Lower lobe of right lung (tissue), 2 donors: ENCODE measurements at places on chromosomes 2 and 18. TPM values are rescaled to one million over a fixed set of nuclear protein-coding genes. Genes with fewer than 3 reads are reported as not detected.

SPIRE1 gene
- total RNA-seq: 42.1 TPM

PIAS2 gene
- 36.6 TPM for total RNA-seq

ICOS gene
- total RNA-seq: 3.0 TPM

IGFBP5 gene
- total RNA-seq: 145 TPM

DLGAP1 gene
- total RNA-seq: 3.8 TPM

LIPG gene
- total RNA-seq: 3.7 TPM

- DNase-seq: no peak
- no peak overlapping the region for H3K4me3 ChIP-seq
- no peaks in the 10 kb centered on the region for H3K36me3 ChIP-seq
- H3K27me3 ChIP-seq: no peaks in the 10 kb centered on the region
Observed at GRCh38 chr18:9671214-9671613, 36.9 kb upstream of the RAB31 start.

DNA sequence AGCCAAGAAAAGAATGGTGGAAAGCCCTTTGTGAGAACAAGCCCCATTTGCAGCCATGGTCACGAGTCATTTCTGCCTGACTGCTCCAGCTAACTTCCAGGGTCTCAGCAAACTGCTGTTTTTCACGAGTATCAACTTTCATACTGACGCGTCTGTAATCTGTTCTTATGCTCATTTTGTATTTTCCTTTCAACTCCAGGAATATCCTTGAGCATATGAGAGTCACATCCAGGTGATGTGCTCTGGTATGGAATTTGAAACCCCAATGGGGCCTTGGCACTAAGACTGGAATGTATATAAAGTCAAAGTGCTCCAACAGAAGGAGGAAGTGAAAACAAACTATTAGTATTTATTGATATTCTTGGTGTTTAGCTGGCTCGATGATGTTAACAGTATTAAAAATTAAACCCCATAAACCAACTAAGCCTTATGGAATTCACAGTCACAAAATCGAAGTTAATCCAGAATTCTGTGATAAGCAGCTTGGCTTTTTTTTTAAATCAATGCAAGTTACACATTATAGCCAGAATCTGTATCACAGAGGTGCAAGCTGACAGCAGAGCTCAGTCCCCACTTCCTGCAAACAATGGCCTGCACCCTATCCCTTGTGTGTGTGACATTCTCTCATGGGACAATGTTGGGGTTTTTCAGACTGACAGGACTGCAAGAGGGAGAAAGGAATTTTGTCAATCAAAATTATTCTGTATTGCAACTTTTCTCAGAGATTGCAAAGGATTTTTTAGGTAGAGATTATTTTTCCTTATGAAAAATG lies 26.1 kb downstream of the SLC14A1 start:
- H3K27me3 ChIP-seq: no peaks in the 10 kb centered on the region
- no peaks in the 10 kb centered on the region for H3K36me3 ChIP-seq
- DNase-seq: no peak

DNA sequence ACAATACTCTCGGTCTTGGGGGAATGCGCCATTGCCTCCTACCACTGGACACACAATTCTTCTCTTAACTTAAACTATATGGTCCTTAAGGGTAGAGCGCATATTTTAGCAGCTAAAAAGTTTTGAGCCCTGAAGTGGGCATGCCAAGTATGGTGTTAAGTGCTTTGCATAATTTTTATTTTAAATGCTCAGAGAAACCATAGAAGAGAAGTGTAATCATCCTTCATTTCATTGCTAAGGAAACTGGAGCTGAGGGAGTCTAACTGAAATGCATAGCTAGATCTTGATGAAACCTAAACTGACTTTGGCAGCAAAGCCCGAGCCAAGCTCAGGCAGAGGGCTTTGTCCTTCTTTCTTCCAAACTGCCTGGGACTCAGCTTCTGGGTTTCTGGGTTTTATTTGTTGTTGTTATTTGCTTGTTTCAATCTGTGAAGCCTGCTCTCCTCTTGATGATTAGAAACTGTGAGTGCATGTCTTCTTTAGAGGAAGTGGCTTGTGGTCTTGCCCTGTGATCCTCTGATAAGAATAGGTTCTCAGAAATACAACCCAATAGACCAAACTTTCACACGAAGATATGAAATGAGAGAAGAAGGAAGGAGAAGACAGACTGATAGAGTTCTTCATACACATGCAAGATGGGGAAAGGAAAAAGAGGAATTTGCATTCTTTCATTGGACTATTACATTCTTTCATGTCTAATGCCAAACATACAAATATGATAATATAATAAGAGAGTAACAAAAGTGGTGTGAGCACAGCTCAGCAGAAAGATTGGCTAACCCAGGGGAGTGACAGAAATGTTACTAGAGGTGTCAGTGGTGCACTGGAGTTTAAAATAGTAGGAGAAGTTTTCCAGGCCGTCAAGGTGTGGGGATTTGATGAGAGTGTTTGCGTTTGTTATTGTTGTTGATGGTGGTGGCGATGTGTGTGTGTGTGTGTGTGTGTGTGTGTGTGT lies 7.5 kb upstream of the RNF144A start:
- H3K27me3 ChIP-seq: no peaks in the 10 kb centered on the region
- H3K36me3 ChIP-seq: no peaks in the 10 kb centered on the region
- H3K4me3 ChIP-seq: no peak overlapping the region
- no peak for DNase-seq
- H3K4me1 ChIP-seq: peaks cover 7% of the 10 kb centered on the region
- no peak overlapping the region for H3K27ac ChIP-seq

GRCh38 chr2:103667335-103667884 lies 905.6 kb downstream of the TMEM182 start:
- no peaks in the 10 kb centered on the region for H3K36me3 ChIP-seq
- no peak overlapping the region for H3K4me3 ChIP-seq
- DNase-seq: no peak
- H3K4me1 ChIP-seq: no peaks in the 10 kb centered on the region
- no peak overlapping the region for H3K27ac ChIP-seq

GRCh38 chr2:172623249-172623965 lies 67.5 kb downstream of the PDK1 start:
- no peak overlapping the region for H3K27ac ChIP-seq
- H3K36me3 ChIP-seq: no peaks in the 10 kb centered on the region
- DNase-seq: no peak
- no peaks in the 10 kb centered on the region for H3K4me1 ChIP-seq

DNA sequence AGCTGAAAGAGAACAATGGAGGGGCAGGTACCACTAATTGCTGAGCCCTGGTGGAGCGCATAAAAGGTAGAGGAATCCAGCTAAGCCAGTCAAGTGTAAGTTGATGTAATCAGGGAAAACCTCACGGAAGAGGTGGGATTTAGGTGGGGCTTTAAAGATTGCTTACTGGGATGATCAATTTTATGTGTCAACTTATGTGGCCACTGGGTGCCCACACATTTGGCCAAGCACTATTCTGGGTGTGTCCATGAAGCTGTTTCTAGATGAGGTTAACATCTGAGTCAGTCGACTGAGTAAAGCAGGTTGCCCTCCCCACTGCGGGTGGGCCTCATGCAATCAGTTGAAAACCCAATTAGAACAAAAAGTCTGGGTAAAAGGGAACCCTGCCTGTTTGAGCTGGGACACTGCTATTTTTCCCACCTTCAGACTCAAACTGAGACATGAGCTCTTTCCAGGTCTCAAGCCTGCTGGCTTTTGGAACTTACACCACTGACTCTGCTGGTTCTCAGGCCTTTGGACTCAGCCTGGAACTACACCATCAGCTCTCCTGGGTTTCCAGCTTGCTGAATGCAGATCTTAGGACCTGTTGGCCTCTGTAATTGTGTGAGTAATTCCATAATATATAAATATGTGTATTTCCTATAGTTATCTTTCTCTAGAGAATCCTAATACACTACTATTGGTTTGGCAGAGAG lies 67.3 kb downstream of the MYO5B start:
- H3K36me3 ChIP-seq: no peaks in the 10 kb centered on the region
- H3K27ac ChIP-seq: no peak overlapping the region
- H3K4me1 ChIP-seq: no peaks in the 10 kb centered on the region
- DNase-seq: no peak

- H3K27me3 ChIP-seq: no peaks in the 10 kb centered on the region
- H3K4me1 ChIP-seq: peaks cover 10% of the 10 kb centered on the region
- no peak overlapping the region for H3K27ac ChIP-seq
- DNase-seq: no peak
Observed at GRCh38 chr2:42835577-42836371, 43.4 kb upstream of the HAAO start.

DNA sequence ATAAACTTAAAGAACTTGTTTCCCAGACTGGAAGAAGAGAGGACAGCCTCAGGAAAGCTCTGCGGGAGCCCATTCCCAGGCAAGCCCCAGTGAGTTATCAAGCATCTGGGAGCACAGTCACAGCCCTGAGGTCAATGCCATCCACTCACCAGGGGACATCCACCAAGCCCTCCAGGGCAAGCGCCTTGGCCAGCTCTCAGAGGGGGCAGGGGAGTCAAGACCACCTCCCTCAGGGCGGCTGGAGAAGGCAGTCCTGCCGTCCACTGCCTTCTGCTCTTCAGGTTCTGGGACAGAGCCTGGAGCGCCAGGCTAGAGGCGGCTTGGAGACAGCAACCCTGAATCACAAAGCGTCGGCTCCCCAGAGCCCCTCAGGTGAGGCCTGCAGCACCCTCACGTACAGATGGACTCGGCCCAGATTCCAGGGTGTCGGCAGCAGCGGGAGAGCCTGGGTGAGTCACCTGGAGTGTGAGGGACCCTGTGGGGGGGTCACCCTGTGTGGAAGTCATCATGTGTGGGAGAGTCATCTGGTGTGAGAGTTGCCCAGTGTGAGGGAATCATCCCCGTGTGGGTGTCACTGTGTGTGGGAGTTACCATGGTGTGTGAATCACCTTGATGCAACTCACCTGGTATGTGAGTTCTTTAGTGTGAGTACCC lies 100.9 kb upstream of the TEX51 start:
- no peaks in the 10 kb centered on the region for H3K36me3 ChIP-seq
- H3K27me3 ChIP-seq: peaks cover 3% of the 10 kb centered on the region
- H3K27ac ChIP-seq: no peak overlapping the region
- no peak for DNase-seq
- H3K4me1 ChIP-seq: no peaks in the 10 kb centered on the region
- no peak overlapping the region for H3K4me3 ChIP-seq
